ENCODE measurements at places on chromosomes 7 and 10.

- no peak for DNase-seq
Measured at GRCh38 chr7:150365673-150366398, 2.8 kb upstream of the REPIN1 start.

GRCh38 chr10:12644380-12645144 lies 295.2 kb downstream of the CAMK1D start:
- DNase-seq: no peak

- no peak for DNase-seq
Measured at GRCh38 chr7:134618756-134619530, 27.7 kb upstream of the BPGM start.

DNA sequence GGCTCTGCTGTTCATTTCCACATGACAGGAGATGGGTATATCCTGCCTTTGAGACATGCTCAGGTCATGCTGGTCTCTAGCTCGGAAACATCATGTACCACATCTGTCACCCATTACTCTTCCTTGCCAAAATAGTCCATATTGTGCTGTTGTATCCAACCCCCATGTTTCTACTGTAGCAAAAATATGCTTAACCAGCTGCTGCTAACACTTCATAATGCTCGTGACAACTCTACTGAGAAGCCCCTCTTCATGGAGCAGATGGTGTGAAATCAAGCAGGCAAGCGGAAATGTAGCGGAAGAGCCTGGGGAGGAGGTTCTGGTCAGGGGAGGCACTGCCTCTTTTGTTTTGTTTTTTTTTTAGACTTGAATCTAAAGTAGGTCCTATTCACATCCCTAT lies 82.9 kb downstream of the NPY start:
- DNase-seq: no peak

- DNase-seq: no peak
Measured at GRCh38 chr10:14240253-14241189, 90.2 kb downstream of the FRMD4A start.

DNA sequence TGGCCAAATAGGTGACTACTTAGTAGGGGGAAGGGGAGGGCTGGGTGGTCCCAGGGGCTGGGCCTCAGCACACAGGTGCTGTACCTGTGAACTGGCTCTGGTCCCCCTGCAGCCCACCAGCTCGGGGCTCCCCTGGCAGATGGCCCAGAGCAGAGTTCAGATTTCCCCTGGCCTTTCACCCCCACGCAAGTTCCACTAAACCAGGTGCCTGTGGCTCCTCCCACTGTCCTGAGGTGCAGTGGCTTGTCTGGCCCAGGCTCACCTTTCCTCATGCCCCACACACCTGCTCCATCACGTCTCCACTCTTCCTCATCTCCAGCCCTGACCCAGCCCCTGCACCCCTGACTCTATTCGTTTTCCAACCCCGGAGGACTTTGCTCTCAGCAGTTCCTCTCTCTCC lies 47.3 kb upstream of the OPALIN start:
- DNase-seq: no peak

DNA sequence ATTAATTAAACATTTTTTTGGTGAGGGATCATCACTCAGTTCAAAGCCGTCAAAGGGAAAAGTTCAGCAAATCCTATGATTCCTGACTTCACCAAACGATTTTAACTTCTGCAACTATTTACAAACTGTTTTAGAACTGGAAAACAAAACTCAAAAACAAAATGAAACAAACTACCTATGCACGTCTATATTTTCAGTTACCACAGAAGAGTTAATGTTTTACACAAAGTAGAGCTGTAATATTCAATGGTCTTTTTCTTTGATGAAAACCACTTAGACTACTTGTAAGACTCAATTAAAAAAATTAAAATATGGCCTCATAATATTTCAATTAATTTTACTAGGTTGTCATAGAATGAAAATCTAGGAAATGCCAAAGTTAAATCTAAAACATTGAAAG lies 131.5 kb downstream of the ATE1 start:
- DNase-seq: no peak

GRCh38 chr10:5584895-5585516 lies 60.2 kb downstream of the CALML3 start:
- no peak for DNase-seq
